ENCODE measurements at places on chromosomes 1 and 21.

DNA sequence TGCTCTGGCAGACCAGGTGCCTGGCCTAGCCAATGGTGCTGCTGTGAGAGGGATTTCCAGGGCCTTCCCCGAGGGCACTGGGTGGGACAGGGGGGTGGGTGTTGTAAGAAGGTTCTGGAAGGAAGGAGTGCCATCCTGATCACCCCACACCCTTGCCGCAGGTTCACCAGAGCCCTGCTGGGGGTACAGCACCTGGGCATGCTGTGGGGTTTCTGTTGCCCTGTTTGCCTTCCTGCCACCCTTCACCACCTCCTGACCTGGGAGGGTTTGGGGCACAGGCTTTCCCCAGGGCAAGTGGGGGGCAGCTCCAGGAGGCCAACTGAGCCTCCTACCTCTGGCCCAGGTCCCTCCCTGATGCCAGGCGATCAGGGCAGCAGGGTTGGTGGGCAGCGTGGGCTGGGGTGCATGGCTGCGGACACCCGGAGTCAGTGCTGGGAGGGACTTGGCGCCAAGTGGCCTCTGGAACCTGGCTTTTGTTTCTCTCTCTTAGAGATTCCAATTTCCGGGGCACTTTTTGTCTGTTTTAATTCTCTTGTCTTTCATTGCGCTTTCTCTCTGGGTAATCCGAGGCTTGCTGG is 318.8 kb downstream of the PTPRU start:
- no peak for DNase-seq

- no peak for DNase-seq
These were observed 12.4 kb downstream of the TFF3 start for GRCh38 chr21:42302794-42303193.

GRCh38 chr1:205989786-205990185 is 13.4 kb downstream of the RAB7B start:
- no peak for DNase-seq

GRCh38 chr21:21010698-21011097 is 12.5 kb downstream of the NCAM2 start:
- no peak for DNase-seq

DNA sequence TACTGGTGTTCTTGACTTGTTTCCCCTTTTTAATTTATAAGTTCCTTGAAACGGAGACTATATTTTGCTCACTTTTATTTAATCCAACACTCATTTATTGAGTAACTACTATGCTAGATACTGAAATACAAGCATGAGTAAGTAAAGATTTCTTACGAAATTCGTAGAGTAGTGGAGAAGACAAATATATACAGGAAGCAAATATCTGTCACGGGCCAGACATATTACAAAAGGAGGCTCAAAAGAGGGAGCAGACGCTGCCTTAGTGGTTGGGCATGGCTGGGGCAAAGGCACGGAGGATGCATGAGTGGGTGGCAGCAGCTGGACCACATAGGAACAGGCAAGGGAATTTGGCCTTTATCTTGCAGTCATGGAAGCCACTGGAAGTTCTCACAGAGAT is 6.8 kb downstream of the NCF2 start:
- no peak for DNase-seq

- no peak for DNase-seq
These were observed 84.6 kb downstream of the SPATA6 start for GRCh38 chr1:48387409-48387808.

- no peak for DNase-seq
These were observed 14.3 kb downstream of the RNF207 start for GRCh38 chr1:6220236-6220635.

- no peak for DNase-seq
These were observed 1.8 kb downstream of the PTTG1IP start for GRCh38 chr21:44871576-44872269.

DNA sequence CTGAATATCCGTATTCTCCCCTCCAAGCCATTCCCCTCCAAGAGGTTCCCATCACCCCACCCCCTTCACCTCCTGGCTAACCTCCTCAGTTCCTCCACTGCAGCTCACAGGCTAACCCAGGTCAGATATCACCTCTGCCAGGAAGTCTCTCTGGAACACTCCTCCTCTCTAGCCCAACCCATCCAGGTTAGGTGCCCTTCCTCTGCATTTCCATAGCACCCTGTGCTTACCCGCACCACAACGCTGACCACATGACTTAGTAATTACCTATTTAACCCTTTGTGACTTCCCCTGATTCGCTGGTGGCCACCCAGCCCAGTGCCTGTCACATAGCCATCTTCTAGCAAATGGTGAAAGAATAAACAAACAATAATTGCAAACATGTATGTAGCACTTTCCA is 49.5 kb upstream of the IFFO2 start:
- no peak for DNase-seq

GRCh38 chr1:205500240-205501233 is 3.9 kb upstream of the CDK18 start:
- no peak for DNase-seq

- DNase-seq, result no peak
These were observed 21.6 kb downstream of the RAVER2 start for GRCh38 chr1:64766429-64766828.

DNA sequence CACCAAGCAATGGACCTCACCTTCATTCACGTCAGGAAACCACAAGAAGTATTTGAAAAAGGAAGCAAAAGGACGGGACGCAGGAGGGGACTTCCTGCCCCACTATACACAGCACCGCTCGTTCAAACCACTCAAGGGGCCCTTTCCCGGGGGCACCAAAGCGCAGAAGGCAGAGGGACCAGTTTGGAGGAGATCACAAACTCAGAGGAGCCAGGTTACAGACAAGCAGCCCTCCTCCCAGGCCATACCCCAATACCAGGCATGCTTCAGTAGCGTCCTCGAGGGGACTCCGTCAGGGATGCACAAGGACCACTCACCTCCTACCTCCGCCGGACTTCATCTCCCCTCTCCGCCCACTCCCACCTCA is 685 bp downstream of the CRTC2 start:
- DNase-seq, result no peak

DNA sequence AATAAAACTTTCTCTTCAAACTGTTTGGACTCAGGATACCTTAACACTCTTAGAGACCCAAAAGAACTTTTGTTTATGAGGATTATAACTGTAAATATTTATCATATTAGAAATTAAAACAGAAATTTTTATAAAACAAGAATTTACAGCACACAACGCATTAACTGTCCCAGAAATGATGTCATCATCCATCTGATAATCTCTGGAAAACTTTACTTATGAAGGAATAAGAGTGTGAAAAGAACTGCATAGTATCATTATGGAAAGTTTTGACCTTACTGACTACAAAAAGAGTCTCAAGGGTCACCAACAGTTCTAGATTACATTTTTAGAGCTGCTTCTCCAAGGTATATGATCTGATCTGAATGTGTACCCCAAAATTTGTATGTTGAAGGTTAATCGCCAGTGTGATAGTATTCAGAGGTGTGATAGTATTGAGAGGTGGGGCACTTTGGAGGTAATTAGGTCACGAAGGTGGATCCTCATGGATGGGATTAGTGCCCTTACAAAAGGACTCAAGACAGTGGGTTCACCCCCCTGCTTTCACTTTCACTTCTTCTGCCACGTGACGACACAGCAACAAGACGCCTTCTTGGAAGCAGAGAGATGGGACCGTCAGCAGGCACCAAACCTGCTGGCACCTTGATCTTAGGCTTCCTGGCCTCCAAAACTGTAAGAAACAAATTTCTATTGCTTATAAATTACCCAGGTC is 95.7 kb upstream of the NR5A2 start:
- DNase-seq, result no peak

DNA sequence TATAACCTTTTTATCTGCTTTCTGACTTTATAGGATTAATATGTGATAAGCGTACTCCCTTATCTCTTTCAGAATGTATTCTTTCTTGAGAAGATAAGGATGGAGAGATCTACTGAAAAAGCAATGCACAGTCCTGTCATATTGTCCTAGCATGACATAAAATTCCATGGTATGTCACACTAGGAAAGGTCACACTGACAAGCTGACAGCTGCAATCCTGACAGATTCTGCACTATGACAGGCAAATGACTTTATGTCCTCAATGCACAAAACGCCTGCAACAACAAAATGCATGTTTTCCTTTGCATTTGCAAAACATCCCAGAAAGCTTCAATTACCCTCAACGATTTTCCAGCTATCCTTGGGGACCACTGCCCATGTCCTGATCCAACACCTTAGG is 393.8 kb downstream of the DSCAM start:
- DNase-seq, result no peak

GRCh38 chr1:93907718-93908117 is 1.5 kb downstream of the GCLM start:
- DNase-seq, result no peak

- DNase-seq, result no peak
These were observed 67.6 kb downstream of the PKN2 start for GRCh38 chr1:88751714-88752113.

DNA sequence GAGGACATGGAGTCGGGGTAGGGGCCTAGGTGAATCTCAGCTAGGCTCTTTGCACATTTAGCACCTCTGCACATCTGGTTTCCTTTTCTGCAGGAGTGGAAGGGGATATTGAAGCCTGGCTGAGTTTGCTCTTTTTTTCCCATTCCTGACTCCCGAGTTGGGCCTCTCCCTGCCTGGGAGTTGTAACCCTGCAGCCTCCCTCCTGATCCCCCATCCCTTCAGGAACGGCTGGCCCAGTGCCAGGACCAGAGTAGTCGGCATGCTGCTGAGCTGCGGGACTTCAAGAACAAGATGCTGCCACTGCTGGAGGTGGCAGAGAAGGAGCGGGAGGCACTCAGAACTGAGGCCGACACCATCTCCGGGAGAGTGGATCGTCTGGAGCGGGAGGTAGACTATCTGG is 836 bp downstream of the OLFML3 start:
- DNase-seq, result no peak

DNA sequence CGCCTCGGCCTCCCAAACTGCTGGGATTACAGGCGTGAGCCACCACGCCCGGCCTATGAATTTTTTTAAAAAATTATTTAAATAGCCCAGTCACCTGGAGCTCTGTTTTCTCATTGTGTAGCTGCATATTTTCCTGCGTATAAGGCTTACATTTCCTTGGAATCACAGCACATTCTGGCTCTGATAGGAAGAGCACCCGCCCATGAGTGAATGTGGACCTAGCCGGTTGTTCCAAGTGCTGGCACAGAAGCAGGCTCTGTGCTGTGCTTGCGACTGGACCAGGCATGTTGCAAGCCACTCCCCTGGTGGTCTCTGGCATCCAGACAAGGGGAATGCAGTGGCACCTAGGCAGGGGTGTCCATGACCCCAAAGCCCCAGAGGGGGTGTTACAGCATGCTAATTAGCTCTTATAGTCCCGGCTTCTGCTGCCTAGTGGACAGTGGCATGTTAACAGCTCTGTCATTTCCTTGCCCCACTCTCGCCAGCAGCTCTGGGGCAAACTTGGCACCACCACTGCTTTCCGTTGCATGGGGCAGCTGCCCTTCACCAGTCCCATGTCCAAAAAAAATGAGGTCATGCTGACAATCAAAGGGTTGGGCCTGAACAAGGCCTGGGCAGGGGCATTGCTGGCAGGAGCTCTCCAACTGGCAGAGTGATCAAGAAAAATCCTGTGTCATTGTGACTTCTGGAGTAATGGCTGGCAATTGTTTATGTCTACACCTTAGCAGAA is 5.2 kb upstream of the VTCN1 start:
- DNase-seq, result no peak

GRCh38 chr1:85440612-85441011 is 24.3 kb downstream of the DDAH1 start:
- no peak for DNase-seq

Data from stimulated activated CD8-positive, alpha-beta memory T cell treated with anti-CD3 and anti-CD28 coated beads, Interleukin-4, amount 100 ng/mL, for 1 hour (primary cell).